ENCODE measurements at places on chromosomes 5 and 9.
A peak's percentile ranks its signal among the peaks of the same experiment; 100 is the strongest.

- DNase-seq = no peak
These were observed 129.0 kb upstream of the ALDH1B1 start for GRCh38 chr9:38263532-38263931.

DNA sequence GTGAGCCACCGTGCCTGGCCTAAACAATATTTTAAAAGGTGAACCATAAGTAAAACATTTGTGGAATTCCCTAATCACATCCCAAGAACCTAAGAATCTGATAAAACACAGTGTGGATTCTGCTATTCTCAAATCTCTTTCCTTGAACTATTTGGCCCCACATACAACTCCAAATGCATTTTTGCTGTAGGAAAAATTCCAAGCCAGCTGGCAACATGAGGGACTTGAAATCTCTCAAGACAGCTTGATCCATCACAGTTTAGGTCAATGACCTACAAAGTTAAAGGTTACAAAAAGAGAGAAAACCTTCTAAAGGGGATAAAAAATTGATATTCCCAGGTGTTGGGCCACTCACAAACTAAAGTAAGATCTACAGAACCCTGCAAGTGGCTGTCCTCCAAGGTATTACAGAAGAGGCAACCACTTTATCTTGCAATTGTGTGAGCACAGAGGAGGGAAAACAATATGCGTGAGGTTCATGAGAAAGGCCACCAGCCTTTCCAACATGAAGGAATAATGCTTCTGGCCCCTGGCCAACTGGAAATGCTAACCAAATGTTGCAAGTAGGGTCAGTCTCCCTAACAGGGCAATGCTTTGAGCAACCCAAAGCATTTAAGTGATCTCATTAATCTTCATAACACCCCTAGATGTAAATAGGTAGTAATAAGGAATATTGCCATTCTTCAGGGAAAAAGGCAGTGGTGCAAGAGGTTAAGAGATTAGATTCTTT, 221.4 kb downstream of the SEMA5A start:
- no peak for DNase-seq

DNA sequence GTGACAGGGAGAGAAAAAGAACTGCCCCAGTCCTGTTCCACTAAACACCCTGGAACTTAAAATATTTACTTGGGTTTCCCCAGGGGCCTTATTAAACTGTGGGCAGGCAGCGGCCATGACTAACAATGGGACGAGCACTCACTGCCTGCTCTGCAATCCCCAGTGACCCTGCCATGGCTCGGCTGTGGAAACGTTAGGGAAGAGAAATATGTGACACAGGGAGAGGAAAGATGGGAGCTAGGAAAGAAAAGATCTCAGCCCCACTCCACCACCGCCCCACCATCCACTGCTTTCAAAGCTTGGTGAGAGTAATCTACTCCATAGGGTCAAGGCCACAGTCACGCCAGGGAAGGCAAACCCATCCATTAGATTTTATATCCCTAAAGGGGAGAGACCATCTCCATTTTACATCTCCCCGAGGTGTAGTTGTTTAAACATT, 117.6 kb downstream of the EFNA5 start:
- DNase-seq = no peak

- peak; percentile 58 for DNase-seq
These were observed 61.1 kb downstream of the DIAPH1 start for GRCh38 chr5:141557681-141558136.

GRCh38 chr5:22947921-22948320, 94.8 kb upstream of the CDH12 start:
- no peak for DNase-seq

- DNase-seq = no peak
These were observed 112.7 kb upstream of the ITGA1 start for GRCh38 chr5:52674815-52675545.

GRCh38 chr9:135712613-135713295, 10.8 kb downstream of the KCNT1 start:
- no peak for DNase-seq

- DNase-seq = no peak
These were observed 59.9 kb downstream of the SLC1A3 start for GRCh38 chr5:36666274-36666673.

- DNase-seq = no peak
These were observed 2.3 kb downstream of the GRHPR start for GRCh38 chr9:37424686-37425297.

- no peak for DNase-seq
These were observed 35.5 kb downstream of the EXOC3 start for GRCh38 chr5:478369-478981.

DNA sequence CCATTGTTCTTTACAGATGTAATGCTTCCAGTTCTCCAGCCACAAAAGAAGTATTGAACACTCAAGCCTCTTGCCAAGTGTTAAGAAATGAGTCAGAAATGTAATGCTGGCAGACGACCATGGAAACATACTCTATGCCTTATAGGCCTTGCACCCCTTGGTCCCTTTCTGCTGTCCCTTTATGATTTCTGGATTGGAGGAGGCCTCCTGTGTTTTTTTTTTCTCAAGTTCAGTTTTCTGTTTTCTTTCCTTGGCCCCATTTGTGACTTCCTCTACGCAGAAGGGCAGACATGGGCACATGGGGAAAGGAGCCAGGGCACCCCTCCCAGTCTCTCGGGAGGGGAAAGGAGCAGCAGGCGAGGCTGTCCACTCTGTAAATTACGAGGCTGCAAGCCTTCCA, 53.4 kb downstream of the SNX18 start:
- no peak for DNase-seq

DNA sequence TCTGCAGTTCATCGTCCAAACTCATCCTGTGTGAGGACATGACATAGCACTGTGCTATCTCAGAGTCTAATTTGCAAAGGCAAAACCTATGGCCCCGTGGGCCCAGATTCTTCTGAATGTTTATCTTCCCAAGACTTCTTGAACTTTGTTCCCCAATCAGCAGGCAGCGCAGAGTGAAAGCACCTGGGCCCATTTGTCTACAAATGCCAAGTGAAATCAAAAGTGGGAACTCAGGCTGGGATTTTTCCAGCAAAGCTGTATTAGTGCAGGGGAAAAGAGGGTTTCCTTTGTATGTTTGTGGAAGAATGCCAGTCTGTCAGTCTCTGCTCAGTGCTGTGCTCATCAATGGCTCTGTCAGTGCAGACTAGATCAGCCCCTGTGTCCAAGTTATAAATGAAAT, 55.8 kb downstream of the FOXD1 start:
- no peak for DNase-seq

- no peak for DNase-seq
These were observed 83.6 kb downstream of the ENC1 start for GRCh38 chr5:74556631-74557595.

DNA sequence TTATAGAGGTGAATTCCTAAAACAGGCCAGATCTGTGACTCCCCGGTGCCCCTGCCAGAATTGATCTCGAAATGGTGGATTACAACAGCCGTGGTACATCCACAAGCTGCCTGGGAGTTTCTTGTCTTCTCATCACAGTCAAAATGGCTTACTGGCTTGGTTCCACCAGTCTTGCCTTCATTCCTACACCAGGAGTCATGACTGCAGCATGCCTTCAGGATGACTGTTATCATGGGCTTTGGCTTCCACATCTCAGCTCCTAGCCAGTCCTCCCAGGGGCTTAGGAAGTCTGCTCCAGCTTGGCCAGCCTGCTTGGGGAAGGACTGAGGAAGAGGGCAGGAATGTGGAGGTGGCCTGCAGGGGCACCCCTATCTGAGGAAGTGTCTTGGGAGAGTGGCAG, 132.9 kb upstream of the NR3C1 start:
- DNase-seq = no peak

GRCh38 chr5:53095931-53096525, 13.5 kb downstream of the MOCS2 start:
- DNase-seq = peak; percentile 41

GRCh38 chr5:117812861-117813260, 1175.5 kb downstream of the DTWD2 start:
- no peak for DNase-seq

- DNase-seq = no peak
These were observed 103.6 kb downstream of the BOD1 start for GRCh38 chr5:173512637-173513435.

- no peak for DNase-seq
These were observed 163.4 kb downstream of the GHR start for GRCh38 chr5:42586625-42587024.

DNA sequence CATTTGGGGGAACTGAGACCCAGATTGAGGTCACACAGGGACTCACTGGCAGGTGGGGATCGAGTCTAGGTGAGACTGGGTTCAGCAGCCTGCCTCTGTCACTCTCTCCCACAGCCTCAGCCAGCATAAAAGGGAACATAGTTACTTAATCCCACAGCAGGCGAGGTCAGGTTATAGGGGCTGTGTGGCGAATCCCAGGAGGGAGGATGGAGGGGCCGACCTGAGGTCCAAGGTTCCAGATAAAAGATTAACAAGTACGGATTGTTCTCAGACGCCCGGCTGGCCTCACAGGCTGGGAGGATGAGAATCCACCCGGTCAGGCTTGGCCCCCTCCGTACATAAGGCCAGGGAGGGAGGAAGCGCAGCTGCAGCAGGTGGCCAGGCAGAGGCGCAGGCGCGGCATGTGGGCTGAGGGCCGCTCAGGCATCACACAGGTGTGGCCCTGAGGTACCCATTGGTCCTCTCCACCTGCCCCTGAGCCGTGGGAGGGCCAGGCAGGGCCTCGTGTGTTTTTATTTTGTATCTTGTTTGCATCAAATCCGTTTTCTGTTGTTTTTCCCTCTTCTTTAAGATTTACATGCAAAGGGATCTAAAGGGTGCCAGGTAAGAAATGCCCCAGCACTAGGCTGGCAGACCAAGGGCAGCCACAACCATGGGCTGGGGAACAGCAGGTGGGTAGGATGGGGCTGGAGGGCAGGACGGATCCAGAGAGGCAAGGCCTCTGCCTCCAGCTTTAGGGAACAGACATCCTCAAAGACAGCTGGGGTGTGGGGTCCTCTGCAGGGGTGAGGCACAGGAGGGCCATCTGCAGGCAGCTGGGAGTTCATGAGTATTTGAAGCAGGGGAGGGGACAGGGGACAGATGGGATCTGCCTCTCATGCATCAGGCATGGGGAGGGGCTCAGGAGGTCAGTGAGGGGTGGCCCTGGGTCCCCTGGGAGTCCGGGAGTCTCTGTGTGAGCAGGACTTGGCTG, 3.6 kb downstream of the SUSD3 start:
- peak; percentile 74 for DNase-seq

- no peak for DNase-seq
These were observed 79.9 kb downstream of the RGS3 start for GRCh38 chr9:113543296-113543981.

- peak; percentile 56 for DNase-seq
These were observed 33.1 kb downstream of the APTX start for GRCh38 chr9:32968101-32969011.

DNA sequence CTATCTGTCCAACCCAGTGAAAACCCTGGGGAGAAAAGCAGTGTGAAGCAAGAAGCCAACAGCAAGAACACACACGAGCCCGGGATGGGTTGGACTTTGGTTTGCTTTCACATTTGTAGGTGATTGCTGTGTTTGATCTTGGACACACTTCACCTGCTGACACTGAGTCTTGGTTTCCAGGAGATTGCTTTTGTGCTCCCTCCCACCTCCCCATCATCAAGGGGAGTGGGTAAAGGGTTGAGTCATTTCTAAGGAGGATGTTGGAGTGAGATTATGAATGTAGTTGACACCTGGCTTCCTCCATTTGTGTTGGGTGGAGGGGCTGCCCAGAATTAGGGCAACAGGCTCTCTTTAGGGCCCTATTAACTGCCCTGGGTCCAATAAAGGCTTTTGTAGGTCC, 37.5 kb downstream of the ANKDD1B start:
- peak; percentile 48 for DNase-seq

DNA sequence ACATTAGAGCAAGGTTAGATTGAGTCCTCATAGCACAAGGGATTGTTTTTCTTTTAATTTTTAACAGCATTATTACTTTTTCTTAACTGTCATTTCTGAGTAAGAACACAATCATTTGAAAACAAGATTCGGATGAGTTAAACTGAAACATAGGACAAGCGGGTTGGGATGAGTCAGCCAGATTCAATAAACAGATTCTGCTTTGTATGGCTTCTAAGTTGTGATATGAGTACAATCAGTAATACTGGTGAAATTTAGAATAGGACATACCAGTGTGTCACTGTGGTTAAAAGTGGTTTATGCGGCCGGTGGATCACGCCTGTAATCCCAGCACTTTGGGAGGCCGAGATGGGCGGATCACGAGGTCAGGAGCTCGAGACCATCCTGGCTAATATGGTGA, 364.3 kb upstream of the CDH10 start:
- DNase-seq = no peak

DNA sequence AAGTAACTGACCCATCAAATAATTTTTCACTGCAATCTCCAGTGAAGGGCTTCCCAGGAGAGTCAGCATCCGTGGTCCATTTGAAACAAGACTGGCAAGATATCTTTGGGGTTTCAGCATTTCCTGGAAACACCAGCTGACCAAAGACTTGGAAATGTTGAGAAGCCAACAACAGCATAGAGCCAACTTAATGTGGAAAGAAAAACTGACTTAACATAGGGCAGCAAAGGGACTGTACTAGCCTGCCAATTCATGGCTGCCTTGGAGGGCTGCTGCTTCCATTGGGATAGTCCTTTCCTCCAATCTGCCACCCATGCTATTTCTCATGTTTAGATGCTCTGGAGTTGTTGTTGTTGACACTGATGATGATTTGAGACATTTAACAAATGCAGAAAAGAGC, 76.5 kb upstream of the SPDL1 start:
- no peak for DNase-seq

GRCh38 chr9:89179895-89180734, 1.5 kb upstream of the SHC3 start:
- DNase-seq = no peak

GRCh38 chr5:132090107-132090506, 16.5 kb downstream of the CSF2 start:
- no peak for DNase-seq

- no peak for DNase-seq
These were observed 24.2 kb upstream of the SIL1 start for GRCh38 chr5:139222346-139222745.

DNA sequence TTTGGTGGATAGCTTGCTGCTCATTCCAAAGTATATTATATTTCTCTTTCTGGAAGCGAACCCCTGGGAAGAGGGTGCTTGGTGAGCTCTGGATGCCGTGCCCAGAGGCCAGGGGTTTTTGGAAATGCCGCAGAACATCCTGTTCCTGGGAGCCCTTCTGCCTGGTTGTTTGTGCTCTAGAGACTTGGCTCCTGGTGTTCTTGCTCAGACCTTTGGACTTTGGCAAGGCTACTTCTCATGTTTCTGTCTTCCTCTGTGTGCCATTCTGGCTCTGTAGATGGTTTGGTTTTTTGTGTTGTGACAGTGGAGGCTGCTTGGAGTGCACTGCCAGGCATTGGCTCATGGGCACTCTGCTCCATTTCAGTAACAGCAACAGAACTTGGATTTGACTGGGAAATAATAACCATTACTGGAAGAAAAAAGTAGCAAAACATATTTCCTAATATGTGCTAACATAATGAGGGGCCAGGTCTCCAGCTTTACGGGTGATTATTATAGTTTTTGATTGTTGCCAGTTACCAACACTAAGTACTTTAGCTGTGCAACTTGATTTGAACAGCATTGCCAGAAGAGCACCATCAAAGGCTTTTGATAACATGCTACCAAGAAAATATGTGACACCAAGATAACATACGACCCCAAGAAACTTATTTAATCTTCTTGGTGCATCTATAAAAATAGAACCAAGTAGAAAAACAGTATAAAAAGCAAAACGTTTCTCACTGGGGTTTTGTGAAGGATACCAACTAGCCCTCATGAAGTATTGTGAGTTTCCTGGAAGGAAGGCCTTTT, 94.2 kb downstream of the PCSK1 start:
- no peak for DNase-seq

All from GM10248 (cell line).